ENCODE measurements at places on chromosomes 3 and 15. TPM values are rescaled to one million over a fixed set of nuclear protein-coding genes. Genes with fewer than 3 reads are reported as not detected.

ISLR2 gene
- 0.28 TPM for total RNA-seq

MORC1 gene
- not detected for total RNA-seq

PPP2R3A gene
- total RNA-seq = 7.0 TPM

MFGE8 gene
- total RNA-seq = 242 TPM

GHSR gene
- not detected for total RNA-seq

TYRO3 gene
- 4.3 TPM for total RNA-seq

MESP2 gene
- 0.57 TPM for total RNA-seq

KNG1 gene
- total RNA-seq = not detected

P3H2 gene
- total RNA-seq = 11.1 TPM
